Stimulated activated CD4-positive, alpha-beta T cell treated with anti-CD3 and anti-CD28 coated beads, Interleukin-15, amount 100 ng/mL, for 1 hour (primary cell): ENCODE measurements at places on chromosomes 1 and 21.

GRCh38 chr1:89900323-89900722 lies 79.5 kb downstream of the LRRC8D start:
- no peak for DNase-seq

DNA sequence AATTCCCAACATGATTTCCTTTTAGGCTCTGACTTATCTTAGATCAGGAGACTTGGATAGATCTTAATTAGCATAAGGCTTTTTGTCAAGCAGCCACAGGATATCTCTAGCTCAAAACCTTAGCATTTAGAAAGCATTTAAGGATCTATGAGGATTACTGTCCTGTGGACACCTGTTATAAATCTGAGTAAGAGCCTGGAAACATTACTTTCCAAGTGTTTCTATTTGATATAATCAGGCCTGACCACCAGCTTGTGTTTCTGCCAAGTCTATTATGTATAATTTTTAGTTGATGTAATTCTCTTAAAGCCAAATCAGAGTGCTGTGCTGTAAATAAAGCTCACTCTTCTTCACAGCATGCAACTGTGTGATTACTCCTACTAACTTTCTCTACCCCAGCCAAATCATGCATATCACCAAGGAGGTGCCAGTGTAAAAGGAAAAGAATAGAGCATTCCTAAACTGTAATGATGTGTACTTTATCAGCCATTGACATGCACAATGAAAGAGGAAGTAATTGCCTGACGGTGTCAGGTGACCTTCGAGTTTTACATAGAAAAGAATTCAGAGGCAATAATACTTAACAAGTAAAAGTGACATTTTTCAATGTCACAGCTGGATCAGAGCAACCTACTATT lies 309.9 kb upstream of the PRMT6 start:
- no peak for DNase-seq

GRCh38 chr1:7407544-7407895 lies 363.6 kb upstream of the VAMP3 start:
- no peak for DNase-seq

DNA sequence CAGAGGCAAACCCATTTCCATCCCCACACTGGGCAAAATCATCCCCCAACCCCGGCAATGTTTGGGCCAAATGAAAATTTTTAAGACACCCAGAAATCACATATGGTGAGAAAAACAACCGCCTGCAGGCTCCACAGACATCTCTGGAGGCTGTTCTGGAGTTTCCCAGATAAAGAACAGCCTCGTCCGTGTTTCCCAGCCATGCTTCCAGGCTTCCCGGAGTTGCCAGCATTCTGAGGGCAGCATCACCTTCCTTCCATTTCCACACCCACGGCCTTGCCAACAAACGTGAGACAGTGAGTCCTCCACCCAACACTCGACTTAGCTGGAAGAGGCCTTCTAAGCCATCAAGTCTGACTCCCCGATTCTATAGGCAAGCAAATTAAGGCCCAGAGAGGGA lies 36.9 kb downstream of the KCNN3 start:
- no peak for DNase-seq

- no peak for DNase-seq
Observed at GRCh38 chr1:95368178-95368577, 134.2 kb downstream of the RWDD3 start.

DNA sequence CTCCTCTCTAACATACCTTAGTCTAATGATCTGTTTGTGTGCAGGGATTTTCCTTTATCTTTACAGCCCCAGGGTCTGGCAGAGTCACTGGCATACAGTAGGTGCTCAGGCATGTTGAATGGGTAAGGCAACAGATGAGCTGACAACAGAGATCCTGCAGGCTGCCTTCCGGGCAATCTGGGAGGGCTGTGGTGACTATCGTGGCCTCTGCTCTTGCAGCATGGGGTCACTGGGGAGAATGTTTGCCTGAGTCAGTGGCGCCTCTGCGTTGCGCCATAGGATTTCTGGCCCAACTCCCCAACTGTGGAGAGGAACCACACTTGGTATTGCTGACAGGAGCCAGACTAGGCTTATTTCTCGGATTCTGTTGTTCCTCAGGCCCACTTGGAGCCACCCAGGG lies 93.8 kb downstream of the LAMC2 start:
- no peak for DNase-seq

- no peak for DNase-seq
Observed at GRCh38 chr1:43308635-43309404, 8.0 kb downstream of the TIE1 start.

DNA sequence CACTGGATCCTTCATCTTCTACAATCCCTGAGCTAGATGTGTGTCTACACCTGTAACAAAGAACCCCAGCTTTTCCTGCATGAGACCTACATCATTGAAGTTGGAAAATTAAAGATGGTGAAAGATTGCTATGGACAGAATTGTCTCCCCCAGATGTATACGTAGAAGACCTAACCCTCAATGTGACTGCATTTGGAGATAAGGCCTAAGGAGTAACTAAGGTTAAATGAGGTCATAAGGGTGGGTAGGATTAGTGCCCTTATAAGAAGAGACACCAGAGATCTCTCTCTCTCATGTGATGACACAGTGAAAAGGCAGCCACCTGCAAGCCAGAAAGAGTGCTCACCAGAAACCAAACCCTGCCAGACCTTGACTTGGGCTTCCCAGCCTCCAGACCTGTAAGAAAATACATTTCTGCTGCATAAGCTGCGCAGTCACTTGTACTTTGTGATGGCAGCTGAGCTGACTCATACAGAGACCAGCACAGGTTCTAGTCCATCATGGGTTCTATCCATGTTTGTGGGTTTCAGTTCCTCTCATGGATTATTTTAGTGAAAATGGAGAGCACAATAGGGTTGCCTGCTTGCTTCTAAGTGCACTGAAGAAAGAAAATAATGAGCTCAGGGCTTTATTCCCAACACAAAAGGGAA lies 180.8 kb downstream of the TPR start:
- no peak for DNase-seq

GRCh38 chr21:38834725-38835124 lies 29.0 kb downstream of the ETS2 start:
- no peak for DNase-seq

DNA sequence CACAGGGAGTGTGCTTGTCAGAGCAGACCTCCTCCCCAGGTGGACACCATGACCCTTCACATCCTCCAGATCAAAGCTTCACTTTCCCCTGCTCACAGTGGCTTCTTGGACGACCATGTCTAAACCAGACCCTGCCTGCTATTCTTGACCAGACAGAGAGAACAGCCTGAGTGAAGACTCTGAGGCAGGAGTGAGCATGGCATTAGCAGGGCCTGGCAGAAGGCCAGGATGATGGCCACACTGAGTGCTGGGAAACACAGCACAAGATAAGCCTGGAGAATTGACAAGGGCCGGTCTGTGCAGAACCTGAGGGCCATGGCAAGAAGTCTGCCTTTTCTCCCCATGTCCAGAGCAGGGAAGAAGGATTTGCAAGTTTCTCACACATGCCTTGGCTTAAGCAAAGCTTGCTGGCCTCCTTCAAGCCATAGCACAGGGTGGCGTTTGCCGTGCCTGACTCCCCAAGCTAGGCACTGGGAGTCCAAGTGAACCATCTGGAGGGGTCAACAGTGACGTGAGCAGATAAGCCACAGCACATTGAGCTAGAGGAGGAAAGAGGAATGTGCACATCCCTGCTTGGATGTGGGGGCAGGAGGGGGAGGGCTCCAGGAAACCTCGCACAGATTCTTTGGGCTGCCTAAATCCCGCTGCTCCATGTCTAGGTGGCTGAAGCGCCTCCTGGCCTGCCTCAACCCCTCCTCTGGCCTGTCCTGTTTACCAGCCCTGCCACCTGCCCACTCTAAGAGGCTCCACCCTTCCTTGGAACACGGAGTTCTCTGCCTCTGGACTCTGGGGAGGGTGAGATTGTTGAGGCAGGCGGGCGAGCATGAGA lies 87.1 kb downstream of the CD58 start:
- DNase-seq, result no peak

- DNase-seq, result no peak
Observed at GRCh38 chr1:7013833-7014639, 228.8 kb downstream of the CAMTA1 start.

DNA sequence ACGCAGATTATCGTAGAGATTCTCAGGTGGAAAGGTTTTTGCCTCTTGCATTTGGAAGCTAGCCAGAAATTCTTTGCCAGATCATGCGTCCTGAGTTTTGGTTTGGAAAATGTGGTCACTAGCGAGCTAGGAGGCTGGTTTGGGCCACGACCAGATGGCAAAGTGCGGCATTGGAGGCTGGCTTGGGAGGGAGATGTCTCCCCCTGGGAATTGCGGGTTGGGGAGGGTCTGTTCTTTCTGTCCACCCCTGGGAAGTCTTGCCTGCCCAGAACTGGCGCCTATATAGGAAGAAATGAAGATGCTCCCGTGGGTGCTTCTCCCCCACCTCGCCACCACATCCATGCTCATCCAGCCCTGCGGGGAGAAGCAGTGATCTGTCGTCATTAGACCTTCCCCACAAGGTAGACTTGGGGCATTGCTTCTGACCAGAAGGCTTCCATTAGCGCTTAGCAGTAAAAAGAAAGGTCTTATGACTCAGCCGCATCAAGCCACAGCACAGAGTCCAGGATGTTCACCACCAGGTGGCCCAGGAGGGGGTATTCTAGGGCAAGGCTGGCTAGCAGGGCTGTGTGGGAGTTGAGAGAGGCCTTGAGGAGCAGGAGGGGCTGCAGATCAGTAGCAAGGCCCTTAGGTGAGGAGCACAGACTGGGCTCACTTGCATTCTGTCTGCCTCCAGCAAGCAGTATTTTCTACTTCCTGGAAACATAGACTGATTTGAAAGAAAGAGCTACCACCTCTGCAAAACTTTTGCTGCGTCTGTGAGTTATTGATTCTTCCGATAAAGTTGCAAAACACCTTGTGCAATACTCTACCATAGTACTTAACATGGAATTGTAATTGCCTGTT lies 1.5 kb upstream of the PTP4A2 start:
- peak; percentile 62 for DNase-seq
